A549 treated with Hydrocortisone at 1 μM for 4 hours (cell line): ENCODE measurements at places on chromosomes 1 and 21. TPM values are rescaled to one million over a fixed set of nuclear protein-coding genes. Genes with fewer than 3 reads are reported as not detected.

The CD34 gene
- 0.03 TPM in 1 of 5 replicates, not detected in the others for total RNA-seq

The LCA5L gene
- 1.3 to 1.8 TPM (median 1.6 TPM) in 5 replicates for total RNA-seq

The LEFTY2 gene
- total RNA-seq: 0.05 to 0.21 TPM (median 0.13 TPM) in 4 of 5 replicates, not detected in the other

The SLC37A1 gene
- total RNA-seq: 2.9 to 3.5 TPM (median 3.3 TPM) in 5 replicates

The DFFB gene
- 3.1 to 4.1 TPM (median 3.5 TPM) in 5 replicates for total RNA-seq
